Left lobe of liver (tissue), 2 donors: ENCODE measurements at places on chromosomes 13 and 19. TPM values are rescaled to one million over a fixed set of nuclear protein-coding genes. Genes with fewer than 3 reads are reported as not detected.
A peak's percentile ranks its signal among the peaks of the same experiment; 100 is the strongest.

DNA sequence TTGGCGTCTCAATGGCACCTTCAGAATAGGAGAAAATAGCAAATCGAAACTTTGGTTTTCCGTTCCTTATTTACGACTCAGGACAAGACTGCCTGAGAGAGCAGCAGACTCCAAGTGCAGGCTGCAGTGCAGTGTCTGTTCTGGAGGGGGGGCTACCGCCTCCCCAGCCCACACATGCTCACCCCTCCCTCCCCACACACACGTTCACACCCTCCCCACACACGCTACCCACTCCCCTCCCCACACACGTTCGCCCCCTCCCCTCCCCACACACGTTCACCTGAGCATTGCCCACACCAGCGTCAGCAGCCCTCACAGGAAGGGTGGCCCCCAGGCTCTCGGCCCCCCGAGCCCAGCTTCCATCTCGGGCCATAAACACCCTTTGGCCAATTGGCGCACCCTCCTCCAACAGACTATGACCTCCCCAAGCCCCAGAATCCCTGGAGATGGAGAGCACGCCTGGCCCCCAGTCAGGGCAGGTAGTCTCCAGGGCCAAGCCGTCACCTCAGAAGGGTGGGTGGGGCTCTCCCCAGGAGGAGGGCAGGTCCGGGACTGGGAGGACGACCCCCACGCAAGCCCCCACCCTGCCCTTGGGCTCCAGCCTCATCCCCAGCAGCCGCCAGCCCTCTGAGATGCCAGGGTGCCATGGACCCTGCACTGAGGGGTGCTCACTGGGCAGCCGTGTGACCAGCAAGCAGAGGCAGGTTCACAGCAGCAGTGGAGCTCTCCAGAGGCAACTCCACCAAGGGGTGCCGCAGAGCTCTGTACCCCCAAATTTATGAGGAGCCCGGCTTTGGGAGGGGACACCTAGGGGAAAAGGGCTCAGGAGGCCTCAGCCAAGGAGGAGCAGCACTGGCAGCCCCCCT is 27.5 kb downstream of the RASA3 start:
- DNase-seq: no peak

DNA sequence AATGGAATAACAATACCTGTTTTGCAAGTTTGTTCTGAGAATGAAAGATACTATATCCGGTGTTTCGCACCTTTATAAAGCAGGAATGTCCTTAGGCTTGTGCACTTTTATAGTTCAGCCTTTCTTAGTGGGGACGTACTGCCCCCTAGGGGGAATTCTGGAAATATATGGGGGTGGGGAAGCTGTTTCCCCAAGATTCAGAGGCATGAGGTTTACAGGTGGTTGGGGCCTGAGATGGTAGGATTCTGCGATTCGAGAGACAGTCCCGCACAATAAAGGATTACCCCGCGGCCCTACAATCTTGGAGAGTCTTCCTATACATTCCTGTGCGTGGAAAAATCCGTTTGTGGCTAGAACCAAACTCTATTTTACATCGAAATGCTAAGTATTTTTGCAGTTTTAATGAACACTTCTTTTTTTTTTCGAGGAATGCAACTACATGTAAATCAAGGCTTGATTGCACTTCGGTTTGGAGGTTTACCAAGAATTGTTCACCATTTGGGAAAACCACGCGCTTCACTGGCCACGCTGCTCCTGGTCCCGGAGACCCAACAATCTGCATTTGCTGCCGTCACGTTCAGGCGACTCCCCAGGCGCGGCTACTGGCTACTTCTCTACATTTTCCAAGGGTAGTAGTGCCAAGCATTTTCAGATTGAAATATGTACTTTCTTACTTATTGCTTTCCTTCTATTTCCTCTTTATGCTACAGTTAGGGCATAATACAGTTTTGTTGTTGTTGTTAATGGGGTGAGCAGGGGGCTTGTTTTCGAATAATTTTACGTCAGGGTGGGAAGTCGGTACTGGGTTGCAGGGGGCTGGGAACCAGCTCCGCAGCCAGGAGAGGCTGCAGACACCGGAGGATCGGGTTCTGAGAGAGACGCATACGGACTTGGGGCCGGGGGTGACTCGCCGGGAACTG is 830 bp downstream of the NEK5 start:
- DNase-seq: peak; percentile 69

DNA sequence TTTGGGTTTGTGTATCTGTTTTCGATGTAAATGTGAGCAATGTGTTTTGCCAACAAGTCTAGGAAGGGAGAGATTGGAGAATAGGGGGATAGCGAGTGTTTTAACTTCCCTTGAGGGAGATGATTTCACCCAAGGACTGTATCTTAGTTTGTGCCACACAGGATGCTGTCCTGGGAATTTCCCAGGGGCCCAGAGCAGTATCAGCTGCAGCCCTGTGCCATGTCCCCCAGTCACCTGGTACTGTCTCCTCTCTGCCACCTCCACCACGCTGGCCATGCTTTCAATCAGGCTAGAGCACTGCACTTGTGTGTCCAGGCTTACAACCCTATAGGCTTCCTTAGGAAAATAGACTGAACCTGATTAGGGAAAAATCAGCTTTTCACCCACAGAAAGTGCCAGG is 40.1 kb upstream of the CLDN10 start:
- no peak for DNase-seq

The GARIN5B gene
- not detected for total RNA-seq

The ZNF264 gene
- 16.3 TPM for total RNA-seq

The C19orf67 gene
- total RNA-seq: not detected
